ENCODE measurements at places on chromosomes 12 and 14. TPM values are rescaled to one million over a fixed set of nuclear protein-coding genes. Genes with fewer than 3 reads are reported as not detected.

The TM9SF1 gene
- total RNA-seq, result 79.5 TPM

The RIPK3 gene
- total RNA-seq, result 0.50 TPM

The KRT81 gene
- under 0.01 TPM for total RNA-seq

The HCAR1 gene
- total RNA-seq, result 1.5 TPM

The COQ10A gene
- 7.4 TPM for total RNA-seq

Measured in uterine smooth muscle cell (primary cell).